ENCODE measurements at places on chromosomes 4 and X. TPM values are rescaled to one million over a fixed set of nuclear protein-coding genes. Genes with fewer than 3 reads are reported as not detected.

GRCh38 chrX:109782994-109783700 is 50.1 kb upstream of the ACSL4 start:
- no peak for DNase-seq

DNA sequence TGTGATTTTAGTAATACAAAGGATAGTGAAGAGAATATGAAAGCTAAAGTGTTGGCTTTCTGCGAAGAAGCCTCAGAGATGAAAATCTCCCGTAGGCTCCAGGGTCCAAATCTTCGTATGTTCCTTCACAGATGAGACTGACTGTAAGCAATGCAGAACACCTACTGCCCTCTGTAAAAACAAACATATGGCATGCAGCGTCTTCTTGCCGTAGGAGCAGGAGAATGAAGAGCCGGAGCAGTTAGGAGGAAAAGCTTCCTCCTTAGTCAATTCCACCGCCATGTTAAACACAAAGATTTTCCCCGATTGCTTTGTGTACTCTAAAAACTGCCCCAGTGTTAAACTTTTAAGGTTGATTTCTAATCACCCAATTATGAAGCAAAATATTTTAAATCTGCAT is 22.5 kb downstream of the RWDD4 start:
- DNase-seq: no peak

DNA sequence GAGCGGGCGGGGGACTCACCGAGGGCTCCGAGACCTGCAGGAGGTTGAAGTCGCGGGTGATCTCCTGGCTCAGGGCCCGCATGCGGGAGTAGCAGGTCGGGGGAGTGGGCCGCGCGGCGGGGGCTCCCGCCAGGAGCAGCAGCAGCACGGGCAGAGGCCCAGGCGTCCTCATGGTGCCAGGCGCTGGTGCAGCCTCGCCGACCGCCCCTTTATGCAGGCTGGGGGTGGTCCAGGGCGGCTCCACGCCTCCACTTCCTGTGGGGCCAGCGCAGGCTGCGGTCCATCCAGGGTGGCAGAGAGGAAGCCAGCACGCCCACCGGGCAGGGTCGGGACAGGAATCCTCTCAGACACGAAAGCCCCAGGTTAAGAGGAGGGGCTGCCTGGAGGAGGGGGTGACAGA is at the start of gene CYTL1:
TSS of gene CYTL1 (minus strand) at position 185 of the 400 bp plus-strand sequence. CDS start at position 172, 13 bp downstream.
- DNase-seq: no peak

- no peak for DNase-seq
Observed at GRCh38 chrX:7071390-7071789, 76.1 kb upstream of the STS start.

- DNase-seq: no peak
Observed at GRCh38 chr4:133910165-133910564, 291.4 kb downstream of the PABPC4L start.

The RHOH gene
- polyA plus RNA-seq: 0.04 TPM

The TMEM33 gene
- polyA plus RNA-seq: 110 TPM

The SERPINA7 gene
- not detected for polyA plus RNA-seq
